Aorta (tissue), 5 donors: ENCODE measurements at places on chromosomes 1 and 21. TPM values are rescaled to one million over a fixed set of nuclear protein-coding genes. Genes with fewer than 3 reads are reported as not detected.
A peak's percentile ranks its signal among the peaks of the same experiment; 100 is the strongest.

- no peaks in the 10 kb centered on the region for H3K27me3 ChIP-seq
- no peak overlapping the region for H3K4me3 ChIP-seq
- H3K4me1 ChIP-seq, result no peaks in the 10 kb centered on the region
- DNase-seq, result no peak
- no peak overlapping the region for H3K27ac ChIP-seq
Observed at GRCh38 chr1:121522061-121522759, 337.4 kb downstream of the SRGAP2C start.

DNA sequence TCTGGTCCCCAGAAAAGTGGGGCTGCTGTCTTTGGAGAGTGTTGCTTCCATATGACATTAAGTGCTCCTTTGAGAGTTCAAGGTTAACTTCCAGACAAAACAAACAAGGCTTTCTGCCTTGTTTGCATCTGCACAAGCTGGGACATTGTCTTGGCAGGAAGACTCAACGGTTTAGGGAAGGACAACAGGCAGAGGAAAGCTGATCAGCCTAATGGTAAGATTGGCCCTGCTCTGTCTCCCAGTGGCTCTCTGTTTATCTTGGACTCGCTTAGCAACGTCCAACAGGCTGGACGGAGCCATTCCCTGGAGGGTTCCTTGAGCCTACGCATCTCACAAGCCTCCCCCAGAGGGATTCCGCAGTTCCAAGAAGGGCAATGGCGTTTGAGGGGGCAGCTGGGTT, 62.2 kb upstream of the SLC44A3 start:
- no peaks in the 10 kb centered on the region for H3K36me3 ChIP-seq
- no peak overlapping the region for H3K4me3 ChIP-seq
- H3K4me1 ChIP-seq, result no peaks in the 10 kb centered on the region

GRCh38 chr1:89794406-89794805, 26.4 kb upstream of the LRRC8D start:
- no peak overlapping the region for H3K4me3 ChIP-seq
- no peak overlapping the region for H3K27ac ChIP-seq
- H3K4me1 ChIP-seq, result no peaks in the 10 kb centered on the region

GRCh38 chr1:26384076-26384475, 11.5 kb upstream of the ZNF683 start:
- no peak for DNase-seq
- no peaks in the 10 kb centered on the region for H3K36me3 ChIP-seq
- H3K27ac ChIP-seq, result no peak overlapping the region
- no peaks in the 10 kb centered on the region for H3K4me1 ChIP-seq
- no peaks in the 10 kb centered on the region for H3K27me3 ChIP-seq

GRCh38 chr1:47792779-47793178, 204.4 kb downstream of the TRABD2B start:
- no peaks in the 10 kb centered on the region for H3K4me1 ChIP-seq
- H3K36me3 ChIP-seq, result no peaks in the 10 kb centered on the region
- H3K27ac ChIP-seq, result no peak overlapping the region
- DNase-seq, result no peak
- H3K4me3 ChIP-seq, result no peak overlapping the region

- no peaks in the 10 kb centered on the region for H3K4me1 ChIP-seq
- H3K27me3 ChIP-seq, result no peaks in the 10 kb centered on the region
- H3K4me3 ChIP-seq, result no peak overlapping the region
Observed at GRCh38 chr1:22533244-22533895, 29.9 kb upstream of the EPHA8 start.

GRCh38 chr1:186424539-186424938, 36.4 kb downstream of the PDC start:
- no peak overlapping the region for H3K4me3 ChIP-seq
- H3K27ac ChIP-seq, result no peak overlapping the region
- DNase-seq, result no peak
- no peaks in the 10 kb centered on the region for H3K36me3 ChIP-seq
- no peaks in the 10 kb centered on the region for H3K4me1 ChIP-seq
- no peaks in the 10 kb centered on the region for H3K27me3 ChIP-seq

DNA sequence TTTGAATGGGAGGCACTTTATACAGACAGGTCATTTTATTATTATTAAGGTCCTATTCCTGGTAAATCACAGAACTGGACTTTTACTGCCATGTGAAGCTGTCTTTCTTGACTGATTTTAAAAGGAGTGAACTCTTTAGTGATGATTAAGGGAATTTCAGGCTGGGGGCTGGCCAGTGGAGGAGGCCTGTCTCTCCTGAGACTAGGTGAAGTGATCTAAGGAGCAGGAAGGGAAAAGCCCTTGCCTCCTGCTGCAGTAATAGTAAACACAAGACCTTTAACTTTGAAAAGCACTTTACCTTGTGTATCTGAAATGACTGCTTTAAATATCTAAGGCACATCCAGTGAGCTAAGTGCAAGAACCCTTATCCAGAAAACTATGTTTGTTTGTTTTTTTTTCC, 118.0 kb upstream of the SPAG17 start:
- DNase-seq, result no peak
- no peak overlapping the region for H3K4me3 ChIP-seq
- no peak overlapping the region for H3K27ac ChIP-seq
- H3K36me3 ChIP-seq, result no peaks in the 10 kb centered on the region

DNA sequence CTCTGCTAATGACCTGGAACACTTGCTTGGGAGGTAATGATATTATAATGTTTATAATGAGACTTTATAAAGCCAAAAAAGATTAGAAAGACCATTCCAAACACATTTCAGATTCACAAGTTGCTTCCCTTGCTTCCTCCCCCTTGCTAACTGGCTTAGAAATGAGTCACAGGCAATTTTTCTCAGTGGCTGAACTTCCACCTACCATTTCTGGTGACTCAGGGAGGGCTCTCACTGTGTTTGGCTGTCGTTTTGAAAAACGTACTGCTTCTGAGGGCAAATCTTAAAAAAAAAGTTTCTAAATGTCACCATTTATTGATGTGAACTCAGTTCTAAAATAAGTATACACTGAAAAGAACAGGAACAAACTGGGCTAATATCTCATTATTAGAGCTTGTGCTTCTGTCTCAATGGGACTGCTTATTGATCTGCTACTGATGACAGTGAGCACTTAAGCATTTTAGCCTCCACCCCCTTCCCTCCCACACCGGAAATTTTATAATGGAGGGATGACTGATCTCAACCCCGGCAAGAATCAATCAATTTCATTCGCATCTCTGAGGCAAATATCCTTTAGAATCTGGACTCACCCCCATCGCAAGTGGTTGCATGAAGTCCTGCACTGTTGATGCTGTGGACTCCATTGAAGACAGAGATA, 278.3 kb downstream of the KCTD3 start:
- H3K4me1 ChIP-seq, result no peaks in the 10 kb centered on the region
- H3K27me3 ChIP-seq, result no peaks in the 10 kb centered on the region
- DNase-seq, result no peak
- no peaks in the 10 kb centered on the region for H3K36me3 ChIP-seq
- no peak overlapping the region for H3K4me3 ChIP-seq

DNA sequence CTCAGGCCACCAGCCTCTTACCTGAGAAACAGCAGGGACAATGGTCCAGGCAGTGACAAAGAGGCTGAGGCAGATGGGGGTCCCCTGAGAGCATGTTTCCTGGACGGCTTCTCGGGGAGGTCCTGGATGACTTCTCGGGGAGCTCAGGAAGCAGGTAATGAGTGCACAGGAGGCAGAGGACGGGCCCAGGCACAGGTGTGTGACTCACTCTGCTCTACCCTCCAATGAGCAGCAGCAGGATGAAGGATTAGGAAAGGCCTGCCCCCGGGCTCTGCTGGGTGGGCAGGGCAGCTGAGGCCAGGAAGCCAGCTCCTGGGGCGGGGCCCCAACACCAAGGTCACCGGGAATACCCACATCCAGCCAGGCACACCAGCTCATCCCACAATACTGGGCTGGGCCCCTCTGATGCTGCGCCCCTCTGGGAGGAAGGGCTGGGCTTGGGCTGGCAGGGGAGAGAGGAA, 17.2 kb upstream of the PTAFR start:
- DNase-seq, result no peak
- no peaks in the 10 kb centered on the region for H3K4me1 ChIP-seq
- no peaks in the 10 kb centered on the region for H3K27me3 ChIP-seq
- H3K4me3 ChIP-seq, result no peak overlapping the region
- no peak overlapping the region for H3K27ac ChIP-seq

DNA sequence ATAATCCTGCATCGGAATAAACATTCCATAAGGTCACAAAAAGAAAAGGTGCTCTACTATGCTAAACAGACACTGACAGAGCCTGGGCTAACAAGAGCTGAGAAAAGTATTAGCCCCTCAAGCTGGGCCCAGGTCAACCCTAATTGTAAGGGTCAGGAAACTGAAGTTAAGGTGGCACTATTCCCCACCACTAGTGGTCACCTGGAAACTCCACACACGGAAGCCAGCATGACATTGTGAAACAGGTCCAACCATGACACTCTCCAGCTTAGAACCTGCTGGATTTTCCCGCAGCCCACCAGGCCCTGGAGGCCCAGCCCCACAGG, 1.2 kb downstream of the PTTG1IP start:
- no peak for DNase-seq
- H3K27me3 ChIP-seq, result no peaks in the 10 kb centered on the region
- no peaks in the 10 kb centered on the region for H3K4me1 ChIP-seq
- no peaks in the 10 kb centered on the region for H3K36me3 ChIP-seq
- H3K27ac ChIP-seq, result peak overlapping the region; percentile 62

GRCh38 chr1:50252196-50252595, 143.5 kb downstream of the ELAVL4 start:
- DNase-seq, result no peak
- no peak overlapping the region for H3K4me3 ChIP-seq
- H3K27ac ChIP-seq, result no peak overlapping the region
- H3K36me3 ChIP-seq, result no peaks in the 10 kb centered on the region

- no peaks in the 10 kb centered on the region for H3K36me3 ChIP-seq
- H3K4me1 ChIP-seq, result peaks cover 3% of the 10 kb centered on the region
- no peak for DNase-seq
- no peak overlapping the region for H3K4me3 ChIP-seq
- no peak overlapping the region for H3K27ac ChIP-seq
- no peaks in the 10 kb centered on the region for H3K27me3 ChIP-seq
Observed at GRCh38 chr1:168110896-168111545, 25.7 kb downstream of the GPR161 start.

GRCh38 chr1:6958407-6959030, 173.3 kb downstream of the CAMTA1 start:
- no peak overlapping the region for H3K27ac ChIP-seq
- no peaks in the 10 kb centered on the region for H3K36me3 ChIP-seq
- no peak overlapping the region for H3K4me3 ChIP-seq
- H3K27me3 ChIP-seq, result no peaks in the 10 kb centered on the region

DNA sequence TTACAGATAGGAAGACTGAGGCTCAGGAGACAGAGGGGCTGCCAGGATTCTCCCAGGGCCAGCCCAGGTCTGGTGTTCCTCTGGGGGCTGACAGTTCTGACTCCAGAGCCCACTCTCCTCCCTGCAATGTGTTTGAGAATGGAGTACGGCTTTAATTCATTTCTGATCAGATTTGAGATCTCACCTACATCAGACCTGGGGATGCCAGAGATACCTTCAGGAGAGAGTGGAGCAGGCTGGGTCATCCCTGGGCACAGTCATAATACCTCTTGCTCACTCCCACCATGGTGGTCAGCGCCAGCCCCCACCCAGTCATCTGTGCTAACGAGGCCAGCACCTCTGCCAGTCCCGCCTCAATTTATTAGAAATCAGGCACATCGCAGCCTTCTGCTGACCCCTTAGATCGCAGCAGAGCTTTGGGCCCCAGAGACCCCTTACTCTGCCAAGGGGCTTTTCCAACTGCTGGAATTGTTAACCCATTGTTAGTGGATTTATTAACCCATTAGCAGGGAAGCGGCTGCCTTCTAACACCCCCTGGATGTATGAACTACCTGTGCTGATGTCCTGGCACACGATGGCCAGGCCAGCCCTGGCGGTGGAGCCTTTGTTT, 352.1 kb downstream of the MATN1 start:
- H3K4me1 ChIP-seq, result no peaks in the 10 kb centered on the region
- no peak for DNase-seq
- H3K36me3 ChIP-seq, result no peaks in the 10 kb centered on the region
- H3K4me3 ChIP-seq, result no peak overlapping the region

GRCh38 chr1:110346690-110347089, 7.5 kb downstream of the RBM15 start:
- H3K27ac ChIP-seq, result no peak overlapping the region
- H3K4me1 ChIP-seq, result peaks cover 11% of the 10 kb centered on the region
- no peak for DNase-seq
- peaks cover 2% of the 10 kb centered on the region for H3K36me3 ChIP-seq
- no peak overlapping the region for H3K4me3 ChIP-seq
- H3K27me3 ChIP-seq, result no peaks in the 10 kb centered on the region

Gene CRNN
- total RNA-seq, result not detected

Gene RGS8
- 0.10 TPM for total RNA-seq

Gene ZBTB40
- total RNA-seq, result 24.9 TPM

Gene EDARADD
- 0.27 TPM for total RNA-seq

Gene SH3BGR
- total RNA-seq, result 17.0 TPM

Gene FMO5
- 2.9 TPM for total RNA-seq

Gene AMY2A
- 2.8 TPM for total RNA-seq

Gene SMPDL3B
- total RNA-seq, result 0.49 TPM

Gene SPRR2G
- not detected for total RNA-seq

Gene ADAMTS4
- total RNA-seq, result 78.9 TPM
